Activated CD4-positive, alpha-beta T cell treated with anti-CD3 and anti-CD28 coated beads, Interleukin-2, Interleukin-4, amounts not matched to agents 100 ng/mL and 50 ng/mL, durations not matched to agents 16 hours and 8 hours (primary cell): ENCODE measurements at places on chromosomes 16 and 17.
A peak's percentile ranks its signal among the peaks of the same experiment; 100 is the strongest.

- no peak for DNase-seq
Measured at GRCh38 chr17:7767004-7767403, 49.5 kb downstream of the DNAH2 start.

GRCh38 chr16:73886426-73886825 lies 410.2 kb upstream of the PSMD7 start:
- no peak for DNase-seq

DNA sequence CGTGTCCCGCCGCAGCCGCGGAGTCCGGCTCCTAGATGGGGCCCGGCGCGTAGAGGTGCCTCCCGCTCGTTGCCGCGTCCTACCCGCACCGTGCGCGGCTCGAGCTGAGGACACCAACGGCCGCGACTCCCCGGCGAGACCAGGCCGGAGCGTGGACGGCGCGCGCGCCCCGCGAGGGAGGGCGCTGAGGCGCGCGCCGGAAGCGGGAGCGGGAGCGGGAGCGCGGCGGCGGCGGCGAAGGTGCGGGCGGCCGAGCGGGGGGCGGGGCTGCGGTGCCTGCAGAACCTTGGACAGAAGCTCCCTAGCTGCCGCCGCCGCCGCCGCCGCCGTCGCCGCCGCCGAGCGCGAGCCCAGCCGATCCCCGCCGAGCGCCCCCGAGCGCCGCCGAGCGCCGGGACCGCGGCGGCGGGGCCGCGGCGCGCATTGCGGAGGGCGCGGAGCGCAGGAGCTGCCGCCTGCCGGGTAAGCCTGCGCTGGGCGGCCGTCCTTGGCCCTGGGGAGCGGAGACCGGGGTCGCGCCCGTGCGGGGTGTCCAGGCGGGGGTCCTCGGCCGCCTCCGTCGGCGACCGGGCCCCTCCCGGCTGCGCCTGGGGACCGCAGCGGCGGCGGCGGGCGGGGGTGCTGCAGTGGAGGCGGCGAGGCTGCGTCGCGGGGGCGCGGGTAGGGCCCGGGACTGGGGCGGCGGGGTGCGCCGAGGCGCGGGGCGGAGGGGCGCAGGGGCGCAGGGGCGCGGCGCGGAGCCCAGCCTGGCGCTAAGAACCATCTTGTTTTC lies at the start of gene CDK5R1:
Gene CDK5R1 (plus strand): TSS at position 293 of the 772 bp plus-strand sequence. CDS start 628 bp downstream, outside the sequence.
- DNase-seq = peak; percentile 51

DNA sequence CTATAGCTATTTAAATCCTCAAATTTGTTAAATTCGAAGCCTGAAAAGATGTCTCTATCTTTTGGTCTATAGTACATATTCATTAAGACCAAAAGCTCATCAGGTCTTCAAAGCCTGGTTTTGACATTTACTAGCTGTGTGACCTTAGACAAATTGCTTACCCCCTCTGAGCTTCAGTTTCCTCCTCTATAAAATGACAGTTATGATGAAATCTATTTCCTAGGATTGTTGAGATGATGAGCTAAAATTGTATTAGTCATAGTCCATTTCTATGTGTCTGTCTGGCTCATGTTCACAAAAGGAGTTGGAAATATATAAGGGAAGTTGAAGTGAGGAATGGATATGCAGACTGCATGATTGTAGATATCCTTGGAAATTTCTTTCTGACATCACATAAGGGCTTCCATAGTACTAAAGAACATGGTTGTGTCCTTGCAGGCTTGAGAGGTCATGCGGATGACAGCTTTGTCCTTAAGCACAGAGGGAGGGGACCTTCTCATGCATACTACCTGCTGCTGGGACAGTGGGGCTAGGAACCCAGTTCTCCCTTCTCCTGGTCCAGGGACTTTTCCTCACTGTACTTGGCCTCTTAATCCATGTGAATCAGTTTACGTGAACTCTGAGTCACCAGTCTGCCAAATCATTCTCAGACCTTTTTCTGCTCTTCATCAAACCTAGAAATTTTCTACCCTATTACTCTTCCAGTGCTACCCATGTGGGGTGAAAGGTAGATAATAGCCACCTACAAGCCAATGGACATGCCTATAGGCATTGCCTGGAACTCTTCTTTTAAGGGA lies 487.5 kb upstream of the SALL1 start:
- no peak for DNase-seq

- DNase-seq = no peak
Measured at GRCh38 chr16:23424292-23424958, 28.6 kb downstream of the COG7 start.

GRCh38 chr16:19923396-19923795 lies 38.7 kb upstream of the GPRC5B start:
- DNase-seq = no peak

GRCh38 chr17:1958134-1958881 lies 66.8 kb downstream of the RTN4RL1 start:
- no peak for DNase-seq

GRCh38 chr17:52140601-52141000 lies 17.9 kb downstream of the CA10 start:
- no peak for DNase-seq

GRCh38 chr17:61314368-61315078 lies 85.1 kb upstream of the TBX2 start:
- DNase-seq = no peak

DNA sequence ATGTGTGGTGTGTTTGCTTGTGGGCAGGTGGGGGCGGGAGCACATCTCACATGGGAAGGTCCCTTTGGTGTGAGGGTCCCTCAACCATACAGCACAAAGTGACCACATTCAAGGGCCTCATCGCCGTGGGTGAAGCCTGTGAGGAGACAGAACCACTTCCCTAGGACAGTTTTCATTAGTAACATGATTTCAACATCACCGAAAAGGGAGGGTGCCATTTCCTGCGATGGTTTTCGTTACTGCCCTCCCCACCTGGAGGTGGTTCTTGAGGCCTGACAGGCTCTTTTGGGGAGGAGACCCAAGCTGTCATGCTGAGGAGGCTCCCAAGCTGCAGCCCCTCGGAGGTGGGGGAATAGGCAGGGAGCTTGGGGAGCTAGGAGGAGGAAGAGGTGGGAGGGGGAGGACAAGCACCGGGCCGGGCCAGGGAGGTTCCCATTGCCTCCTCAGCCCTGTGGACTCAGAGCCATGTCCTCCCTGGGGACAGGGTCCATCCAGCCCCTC lies 9.5 kb downstream of the CD300LB start:
- no peak for DNase-seq

- no peak for DNase-seq
Measured at GRCh38 chr17:45752246-45752645, 31.9 kb upstream of the CRHR1 start.

DNA sequence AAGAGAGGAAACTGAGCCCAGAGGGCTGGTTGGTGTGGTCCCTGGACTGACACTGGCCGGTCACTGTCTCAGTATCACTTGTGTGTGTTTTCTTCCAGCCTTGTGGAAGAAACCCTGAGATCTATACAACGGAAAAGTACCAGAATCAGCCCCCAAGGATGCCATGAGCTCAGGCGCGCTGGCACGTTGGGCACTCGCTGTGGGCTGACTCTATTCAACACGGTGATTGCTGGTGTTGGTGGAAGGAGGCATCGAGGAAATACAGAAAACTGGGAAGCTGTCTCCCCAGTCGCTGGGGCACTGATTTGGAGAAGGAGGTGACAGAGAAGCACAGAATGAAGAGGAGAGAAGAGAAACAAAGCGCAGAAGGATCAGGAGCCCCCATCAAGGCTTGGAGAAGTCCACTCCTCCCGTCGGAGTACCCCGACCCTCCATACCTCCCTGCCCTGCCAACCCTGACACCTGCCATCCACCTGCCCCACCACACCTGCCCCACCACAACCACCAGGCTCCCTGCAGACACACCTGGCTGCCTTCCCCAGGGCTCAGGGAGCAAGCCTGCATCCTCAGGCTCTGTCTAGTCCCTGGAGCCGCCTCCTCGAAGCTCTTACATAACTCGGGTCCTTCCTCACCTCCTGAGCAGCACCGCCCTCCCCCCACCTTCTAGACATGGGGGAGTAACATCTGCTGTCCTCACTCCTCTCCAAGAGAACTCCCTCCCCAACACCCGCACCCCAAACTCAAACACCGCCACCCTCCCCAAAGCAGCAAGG lies 66.5 kb downstream of the RBFOX3 start:
- DNase-seq = no peak

DNA sequence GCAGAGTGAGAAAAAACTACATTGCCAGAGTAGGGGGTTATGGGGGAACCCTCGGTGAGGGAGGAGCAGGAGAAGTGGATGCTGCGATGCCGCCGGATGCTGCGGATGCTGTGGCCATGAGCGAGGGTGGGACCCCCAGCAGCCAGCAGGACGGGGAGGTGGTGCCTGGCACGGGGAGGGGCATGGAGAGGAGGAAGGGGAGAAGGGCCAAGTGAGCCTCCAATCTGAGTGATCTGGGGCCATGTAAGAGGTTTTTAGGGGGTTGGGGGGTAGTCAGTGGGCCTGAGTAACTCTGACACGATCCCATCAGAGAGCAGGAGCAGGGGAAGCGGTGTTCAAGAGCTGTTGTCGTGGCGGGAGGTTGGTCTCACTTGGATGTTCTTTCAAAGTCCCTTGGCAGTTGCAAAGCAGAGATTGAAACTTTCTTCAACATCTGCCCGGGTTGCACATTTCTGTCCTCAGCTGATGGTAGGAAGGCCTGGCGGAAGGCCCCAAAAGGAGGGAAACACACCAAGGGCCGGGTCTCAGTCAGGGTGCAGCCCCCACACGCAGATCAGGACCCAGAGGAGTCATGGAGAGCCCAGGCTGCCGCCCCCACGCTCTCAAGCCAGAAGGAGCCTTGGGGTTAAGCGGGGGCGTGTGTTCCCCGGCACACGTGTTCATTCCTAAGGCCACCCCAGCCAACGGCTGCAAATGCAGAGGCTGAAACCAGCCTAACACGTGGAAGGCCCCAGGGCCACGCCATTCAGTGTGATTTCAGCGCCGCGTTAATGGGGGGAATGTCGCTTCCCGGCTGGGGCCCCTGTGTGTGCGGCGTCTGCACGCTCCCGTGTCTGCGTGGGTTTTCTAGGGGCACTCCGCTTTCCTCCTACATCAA lies 81.7 kb downstream of the ZDHHC7 start:
- DNase-seq = no peak

- no peak for DNase-seq
Measured at GRCh38 chr16:67517155-67517445, 11.5 kb upstream of the RIPOR1 start.

- no peak for DNase-seq
Measured at GRCh38 chr17:52986056-52986662, 827.6 kb upstream of the CA10 start.

DNA sequence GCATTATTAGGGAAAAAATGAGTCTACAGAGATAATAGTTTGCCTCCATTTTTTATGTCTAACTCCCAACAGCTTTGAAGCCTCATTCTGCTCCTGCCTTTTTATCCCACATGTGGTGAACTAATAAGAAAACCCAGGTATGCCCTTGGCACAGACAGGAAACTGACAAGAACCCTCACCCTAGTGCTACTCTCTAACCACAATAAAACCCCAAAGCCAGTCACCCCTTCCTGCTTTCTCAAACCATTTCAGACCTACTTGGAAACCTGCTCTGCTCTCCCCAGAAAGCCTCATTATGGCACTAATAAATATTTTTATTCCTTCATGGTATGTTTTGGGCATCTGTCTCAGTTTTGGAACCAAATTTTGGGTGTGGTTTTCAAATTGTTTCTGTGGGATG lies 3.9 kb upstream of the MARVELD3 start:
- DNase-seq = peak; percentile 43

DNA sequence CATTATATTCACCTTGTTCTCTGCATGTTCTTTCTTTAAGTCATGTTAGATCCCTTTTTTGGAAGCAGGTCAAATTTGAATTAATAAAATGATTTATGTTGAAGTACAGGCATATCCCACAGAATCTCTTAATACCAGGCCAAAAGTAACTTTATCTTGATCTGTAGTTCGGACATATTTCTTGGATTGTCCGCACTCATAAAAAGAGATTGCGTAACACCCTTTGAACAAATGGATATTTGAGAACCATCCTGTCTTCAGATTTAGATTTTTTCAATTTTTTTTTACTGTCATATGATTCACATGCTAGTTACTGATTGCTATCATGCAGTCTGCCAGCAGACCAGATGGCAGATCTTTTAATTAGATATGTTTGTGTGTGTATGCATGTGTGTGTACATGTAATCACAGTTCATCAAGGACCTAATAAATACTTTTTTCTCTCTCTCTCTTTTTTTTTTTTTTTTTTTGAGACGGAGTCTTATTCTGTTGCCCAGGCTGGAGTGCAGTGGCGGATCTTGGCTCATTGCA lies 352.6 kb downstream of the WWOX start:
- DNase-seq = no peak

- DNase-seq = no peak
Measured at GRCh38 chr17:73013301-73013700, 79.2 kb downstream of the SLC39A11 start.

DNA sequence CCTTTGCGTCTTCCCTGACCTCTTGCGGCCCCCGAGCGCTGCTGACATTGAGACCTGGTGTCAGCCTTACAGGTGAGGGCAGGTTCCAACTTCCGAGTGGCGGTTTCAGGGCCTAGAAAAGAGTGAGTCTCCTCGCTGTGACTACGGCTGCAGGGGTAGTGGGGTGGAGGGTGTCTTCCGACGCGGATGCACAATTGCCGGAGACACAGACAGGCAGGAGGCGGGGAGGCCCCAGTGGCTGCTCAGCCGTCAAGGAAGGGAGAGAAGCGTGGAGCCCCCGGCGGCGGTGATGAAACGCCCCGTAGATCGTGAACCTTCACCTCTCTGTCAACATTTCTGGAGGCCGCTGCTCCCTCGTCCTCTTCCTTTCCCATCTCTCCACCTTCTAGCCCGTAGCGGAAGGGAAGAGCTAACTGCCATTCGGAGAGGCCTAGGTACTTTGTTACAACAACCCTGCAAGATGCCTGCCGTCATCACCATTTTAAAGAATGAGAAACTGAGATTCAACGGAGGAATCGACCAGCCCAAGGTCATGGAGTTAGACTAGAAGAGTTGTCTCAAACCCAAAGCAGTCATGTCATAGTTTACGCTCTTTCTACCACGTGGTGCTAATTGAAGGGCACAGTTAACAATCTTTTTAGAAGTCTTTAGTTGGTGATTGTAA lies 485 bp downstream of the DNAJA3 start:
- DNase-seq = peak; percentile 52
